ENCODE measurements at places on chromosomes 7 and 10. TPM values are rescaled to one million over a fixed set of nuclear protein-coding genes. Genes with fewer than 3 reads are reported as not detected.
A peak's percentile ranks its signal among the peaks of the same experiment; 100 is the strongest.

SPDYE2B gene
- total RNA-seq = not detected

GBX1 gene
- total RNA-seq = 2.1 TPM

MTERF1 gene
- total RNA-seq = 19.5 TPM

ABLIM1 gene
- 60.5 TPM for total RNA-seq

CPA4 gene
- total RNA-seq = 5.1 TPM

ENTPD1 gene
- not detected for total RNA-seq

GPR85 gene
- total RNA-seq = 0.20 TPM

INHBA gene
- 0.31 TPM for total RNA-seq

NOS3 gene
- 1.1 TPM for total RNA-seq

DNA sequence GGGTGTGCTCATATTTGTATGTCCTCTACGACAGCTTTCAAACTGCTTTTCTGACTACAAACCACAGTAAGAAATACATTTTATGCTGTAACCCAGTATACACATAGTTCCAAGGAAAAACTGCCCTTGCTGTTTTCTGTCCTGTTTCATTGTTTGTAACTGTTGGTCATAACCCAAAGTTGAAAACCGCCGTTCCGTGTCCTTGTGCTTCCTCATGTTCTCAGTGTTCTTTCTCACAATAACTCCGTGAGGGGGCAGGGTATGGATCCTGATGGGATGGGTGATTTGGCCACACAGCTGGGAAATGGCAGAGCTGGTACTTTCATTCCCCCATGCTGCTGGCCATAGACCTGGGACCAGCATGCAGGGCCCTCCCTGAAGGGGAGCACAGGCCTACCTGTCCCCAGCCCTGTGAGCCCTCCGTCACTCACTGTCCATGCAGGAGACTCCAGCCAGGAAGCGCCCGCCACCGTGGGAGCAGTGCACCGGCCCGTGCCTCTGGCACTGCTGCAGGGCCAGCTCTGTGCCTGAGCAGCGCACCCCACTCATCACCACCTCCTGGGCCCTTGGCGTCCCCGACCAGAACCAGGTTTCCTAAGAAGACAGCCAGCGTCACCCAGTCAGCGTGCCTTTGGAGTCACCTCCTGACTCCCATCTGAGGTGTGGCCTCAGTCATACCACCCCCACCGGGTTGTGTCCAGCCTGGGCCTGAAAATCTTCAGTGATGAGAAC, 12.7 kb downstream of the LOXL4 start:
- no peak for DNase-seq

DNA sequence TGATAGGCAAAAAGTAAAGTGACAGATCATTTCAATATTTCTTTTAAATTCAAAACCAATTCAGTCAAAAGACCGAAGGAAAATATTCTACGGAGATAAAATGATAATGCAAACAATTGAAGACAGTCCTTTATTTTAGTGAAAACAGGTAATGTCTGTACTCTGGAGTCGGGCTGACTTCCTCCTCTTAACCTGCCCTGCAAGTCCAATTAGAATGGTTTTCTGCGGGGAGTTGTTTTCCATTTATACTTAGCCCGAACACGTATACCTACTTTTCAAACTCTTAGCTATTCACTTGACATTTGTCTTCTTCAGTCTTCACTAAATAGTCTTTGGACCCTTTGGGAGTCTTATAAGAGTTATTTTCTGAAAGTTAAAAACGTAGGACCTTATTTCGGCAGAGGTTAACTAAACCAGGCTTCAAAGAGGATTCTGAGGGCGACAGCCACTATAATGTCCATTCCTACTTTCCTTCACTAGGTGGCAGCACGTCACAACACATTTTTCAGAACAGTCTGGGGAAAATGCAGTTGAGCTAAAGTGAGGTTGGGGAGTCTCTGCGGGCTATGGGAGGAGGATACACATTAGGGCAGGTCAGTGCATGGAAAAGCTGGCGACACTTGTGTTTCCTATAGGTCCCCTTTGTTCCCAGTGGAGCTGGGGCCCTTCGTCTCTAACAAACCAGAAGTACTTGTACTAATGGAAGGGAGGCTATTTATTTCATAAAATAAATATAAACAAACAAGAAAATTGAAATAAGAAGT, 472.0 kb downstream of the KCNMA1 start:
- peak; percentile 45 for DNase-seq

DNA sequence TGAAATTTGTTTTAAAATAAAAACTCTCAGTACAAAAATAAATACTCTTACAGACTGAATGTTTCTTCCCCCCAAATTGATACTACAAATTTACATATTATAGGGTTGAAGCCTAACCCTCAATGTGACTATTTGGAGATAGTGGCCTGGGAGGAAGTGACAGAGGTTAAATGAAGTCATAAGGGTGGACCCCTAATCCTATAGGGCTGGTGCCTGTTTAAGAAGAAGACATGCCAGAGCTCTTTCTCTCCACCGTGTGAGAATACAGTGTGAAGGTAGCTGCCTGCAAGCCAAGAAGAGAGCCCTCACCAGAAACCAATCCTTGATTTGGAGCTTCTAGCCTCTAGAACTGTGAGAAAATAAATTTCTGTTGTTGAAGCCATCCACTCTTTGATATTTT, 67.6 kb downstream of the MCU start:
- no peak for DNase-seq

- DNase-seq = no peak
Observed at GRCh38 chr7:108099713-108100112, 30.4 kb downstream of the LAMB4 start.

- no peak for DNase-seq
Observed at GRCh38 chr10:13658264-13658663, 71.5 kb downstream of the PRPF18 start.

- DNase-seq = no peak
Observed at GRCh38 chr10:114489521-114490310, 85.4 kb upstream of the AFAP1L2 start.

DNA sequence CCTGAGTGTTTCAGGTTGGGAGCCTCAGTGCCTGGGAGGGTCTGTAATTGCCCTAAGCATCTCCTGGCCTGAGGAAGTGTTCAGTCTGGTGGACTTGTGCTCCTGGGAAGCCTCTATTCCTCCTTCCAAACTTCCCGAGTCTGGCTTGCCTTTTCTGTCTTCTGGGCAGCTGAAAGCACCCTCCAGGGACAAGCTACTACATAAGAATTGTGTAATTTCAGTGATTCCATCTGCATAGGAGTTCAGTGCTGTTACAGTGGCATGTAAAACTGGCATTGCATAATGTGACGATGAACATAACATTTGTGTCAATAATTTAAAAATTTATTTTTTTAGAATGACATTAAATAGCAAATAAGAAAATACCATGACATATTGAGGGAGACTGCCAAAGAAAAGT, 109.3 kb downstream of the AOAH start:
- DNase-seq = no peak

DNA sequence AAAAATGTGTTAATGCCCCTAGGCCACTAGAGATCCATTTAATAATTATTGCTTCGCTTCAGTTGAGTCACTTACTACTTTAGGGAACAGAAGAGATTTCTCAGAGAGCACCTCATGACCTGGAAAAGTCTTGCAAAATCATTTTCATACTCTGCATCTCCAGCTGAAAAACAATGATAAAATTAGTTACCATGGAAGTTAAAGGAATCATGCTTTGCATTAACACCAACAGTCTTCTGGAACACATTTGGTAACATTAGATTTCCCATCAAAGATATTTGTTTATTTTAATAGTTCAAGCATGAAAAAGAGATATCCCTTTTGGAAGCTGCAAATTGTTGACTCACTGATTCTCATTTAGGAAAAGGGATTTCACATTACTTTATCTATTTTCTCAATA, 1.8 kb upstream of the STEAP2 start:
- no peak for DNase-seq

DNA sequence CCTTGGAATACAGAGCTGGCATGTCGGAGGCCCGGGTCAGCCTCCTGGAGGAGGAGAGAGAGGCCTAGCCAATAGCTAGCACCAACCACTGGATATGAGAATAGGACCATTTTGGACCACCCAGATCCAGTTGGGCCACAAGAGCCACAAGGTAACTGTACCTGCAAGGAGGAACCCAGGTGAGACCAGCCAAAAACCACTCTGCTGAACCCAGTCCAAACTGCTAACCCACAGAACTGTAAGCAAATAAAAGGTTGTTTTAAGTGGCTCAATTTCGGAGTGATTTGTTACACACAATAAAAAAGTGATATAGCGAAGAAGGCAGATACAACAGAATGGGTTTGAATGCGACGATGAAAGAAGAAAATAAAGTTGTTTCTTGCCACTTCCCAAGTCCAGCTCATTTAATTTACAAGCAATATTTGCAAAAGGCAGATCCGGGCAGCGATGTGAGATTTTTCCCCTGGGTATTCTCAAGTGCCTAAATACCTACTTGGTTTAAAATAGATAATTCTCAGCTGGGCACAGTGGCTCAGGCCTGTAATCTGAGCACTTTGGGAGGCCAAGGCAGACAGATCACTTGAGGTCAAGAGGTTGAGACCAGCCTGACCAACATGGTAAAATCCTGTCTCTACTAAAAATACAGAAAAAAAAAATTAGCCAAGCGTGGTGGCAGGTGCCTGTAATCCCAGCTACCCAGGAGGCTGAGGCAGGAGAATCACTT, 23.1 kb downstream of the ZNF467 start:
- DNase-seq = no peak

DNA sequence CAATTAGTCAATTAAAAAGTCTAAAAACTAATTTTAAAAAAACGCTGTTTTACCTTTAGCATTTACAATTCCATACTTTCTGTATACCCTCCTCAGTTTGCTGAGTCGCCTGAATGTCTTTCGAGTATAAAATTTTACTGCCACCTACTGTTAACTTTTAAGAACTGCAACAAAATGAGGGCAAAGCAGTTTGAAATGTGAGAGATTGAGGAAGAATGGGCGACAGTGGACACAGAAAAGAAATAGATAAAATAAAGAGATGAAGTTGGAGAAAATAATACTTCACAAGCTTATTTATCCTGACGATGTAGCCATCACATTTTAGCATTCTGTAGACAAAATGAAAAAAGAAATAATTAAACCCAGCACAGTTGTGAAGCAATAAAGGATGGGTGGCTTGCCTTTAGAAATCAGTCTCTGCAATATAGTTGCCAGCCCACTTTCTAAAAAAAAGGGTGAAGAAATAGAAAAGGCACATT, 110.8 kb upstream of the PTN start:
- DNase-seq = no peak

DNA sequence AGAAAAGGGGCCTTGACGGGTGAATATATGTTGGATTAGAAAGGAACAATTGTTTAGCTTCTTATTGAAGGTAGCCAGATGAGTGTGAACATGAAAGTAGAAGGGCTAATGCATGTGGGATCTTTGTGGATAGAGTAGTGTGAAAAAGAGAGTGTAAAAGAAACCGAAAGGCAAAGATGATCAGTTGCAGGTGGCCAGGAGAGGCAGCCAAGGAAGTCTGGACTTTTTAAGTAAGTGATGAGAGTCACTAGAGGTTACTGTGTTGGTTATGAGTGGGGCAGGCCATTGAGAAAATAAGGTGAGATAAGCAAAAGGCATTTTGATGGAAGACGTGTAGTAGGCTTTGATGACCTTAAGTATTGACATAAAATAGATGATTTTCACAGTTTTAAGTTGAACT, 64.7 kb upstream of the ETV1 start:
- DNase-seq = no peak

DNA sequence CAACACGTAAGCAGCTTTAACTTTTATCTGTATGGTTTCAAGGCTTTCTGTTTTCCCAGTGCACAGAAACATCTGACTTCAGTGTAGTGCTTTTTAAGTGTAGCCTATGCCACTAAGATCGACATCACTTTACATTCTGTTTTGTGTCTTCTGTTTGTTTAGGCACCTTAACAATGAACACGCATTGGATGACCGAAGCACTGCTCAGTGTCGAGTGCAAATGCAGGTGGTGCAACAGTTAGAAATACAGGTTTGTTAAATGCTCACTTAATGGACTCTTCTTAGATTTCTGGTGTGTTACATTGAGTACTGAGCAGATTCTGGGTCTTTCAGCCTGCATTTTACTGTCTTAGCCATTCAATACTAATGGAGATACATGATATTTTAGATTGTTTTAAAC, 237.4 kb downstream of the FOXP2 start:
- no peak for DNase-seq

GRCh38 chr7:122846591-122846990, 39.7 kb downstream of the CADPS2 start:
- no peak for DNase-seq

DNA sequence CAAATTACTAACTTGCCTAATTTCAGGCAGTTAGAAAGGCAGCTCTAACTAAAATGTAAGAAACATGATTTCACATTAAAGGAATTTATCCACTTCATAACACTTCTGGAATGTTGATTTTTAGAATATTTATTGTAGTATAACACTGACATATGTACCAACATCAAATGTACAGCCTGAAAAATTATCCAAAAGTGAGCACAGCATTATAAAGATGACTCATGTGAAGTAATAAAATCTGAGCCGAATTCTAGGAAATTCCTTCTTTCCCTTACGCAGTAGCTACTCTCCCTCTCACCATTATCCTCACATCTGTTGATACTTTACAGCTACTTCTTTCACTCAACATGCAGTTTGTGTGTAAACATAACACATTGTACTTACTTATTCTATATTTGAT, 610.6 kb downstream of the ZWINT start:
- DNase-seq = no peak

DNA sequence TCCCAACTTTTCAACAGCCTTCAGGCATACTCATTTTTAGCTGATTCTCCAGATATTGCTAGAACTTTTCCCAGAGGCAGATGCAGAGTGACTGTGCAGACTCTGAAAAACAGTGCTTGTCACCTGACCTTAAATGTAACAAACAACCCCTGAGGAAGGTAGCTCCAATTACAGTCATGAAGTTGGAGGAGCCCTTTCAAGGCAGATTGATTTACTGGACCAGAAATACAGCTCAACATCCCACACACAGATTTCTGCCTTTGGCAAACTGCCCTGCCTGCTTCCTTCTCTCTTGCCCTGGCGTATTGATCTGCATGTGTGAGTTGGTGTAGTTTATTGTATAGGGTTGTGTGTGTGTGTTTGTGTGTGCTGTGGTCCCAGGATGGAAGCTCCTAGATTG, 38.5 kb downstream of the PYROXD2 start:
- DNase-seq = no peak

GRCh38 chr7:1650363-1651030, 19.6 kb upstream of the ELFN1 start:
- no peak for DNase-seq

GRCh38 chr7:92632791-92633190, 42.6 kb upstream of the FAM133B start:
- no peak for DNase-seq

DNA sequence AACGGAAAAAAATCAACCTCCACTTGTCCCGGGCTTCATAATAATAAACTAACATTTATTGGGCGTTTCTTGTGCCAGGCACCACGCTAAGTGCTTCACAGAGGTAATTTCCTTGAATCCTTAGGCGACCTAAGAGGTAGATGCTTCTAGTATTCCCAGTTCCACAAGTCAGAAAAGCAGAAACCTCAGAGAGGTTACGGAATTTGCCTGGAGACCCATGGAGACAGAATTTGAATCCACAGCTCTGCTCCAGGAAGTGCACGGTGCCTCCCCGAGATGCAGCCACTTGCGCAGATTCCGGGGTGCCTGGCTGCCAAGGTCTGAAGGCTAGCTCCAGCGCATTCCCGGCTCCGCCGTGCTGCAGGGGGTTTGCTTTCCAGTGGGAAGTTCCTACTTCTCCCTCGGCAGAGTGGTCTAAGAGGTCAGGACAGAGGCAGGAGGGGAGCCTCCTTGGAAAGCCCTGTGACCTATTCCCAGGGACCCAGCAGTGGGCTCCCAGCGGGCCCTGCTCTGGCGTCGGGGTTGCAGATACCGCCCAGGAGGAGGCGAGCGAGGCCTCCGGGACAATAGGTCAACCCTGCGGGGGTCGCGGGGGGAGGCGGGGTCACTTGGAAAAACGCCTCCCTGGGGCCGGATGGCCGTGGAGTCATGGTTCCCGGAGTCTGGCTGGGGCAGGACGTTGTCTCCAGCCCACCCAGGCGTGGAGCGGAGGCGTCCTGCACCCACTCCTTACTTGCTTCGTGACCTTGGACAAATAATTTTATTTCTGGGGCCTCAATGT, 10.1 kb upstream of the NKX2-3 start:
- peak; percentile 28 for DNase-seq
